ENCODE measurements at places on chromosomes 12 and 14.

DNA sequence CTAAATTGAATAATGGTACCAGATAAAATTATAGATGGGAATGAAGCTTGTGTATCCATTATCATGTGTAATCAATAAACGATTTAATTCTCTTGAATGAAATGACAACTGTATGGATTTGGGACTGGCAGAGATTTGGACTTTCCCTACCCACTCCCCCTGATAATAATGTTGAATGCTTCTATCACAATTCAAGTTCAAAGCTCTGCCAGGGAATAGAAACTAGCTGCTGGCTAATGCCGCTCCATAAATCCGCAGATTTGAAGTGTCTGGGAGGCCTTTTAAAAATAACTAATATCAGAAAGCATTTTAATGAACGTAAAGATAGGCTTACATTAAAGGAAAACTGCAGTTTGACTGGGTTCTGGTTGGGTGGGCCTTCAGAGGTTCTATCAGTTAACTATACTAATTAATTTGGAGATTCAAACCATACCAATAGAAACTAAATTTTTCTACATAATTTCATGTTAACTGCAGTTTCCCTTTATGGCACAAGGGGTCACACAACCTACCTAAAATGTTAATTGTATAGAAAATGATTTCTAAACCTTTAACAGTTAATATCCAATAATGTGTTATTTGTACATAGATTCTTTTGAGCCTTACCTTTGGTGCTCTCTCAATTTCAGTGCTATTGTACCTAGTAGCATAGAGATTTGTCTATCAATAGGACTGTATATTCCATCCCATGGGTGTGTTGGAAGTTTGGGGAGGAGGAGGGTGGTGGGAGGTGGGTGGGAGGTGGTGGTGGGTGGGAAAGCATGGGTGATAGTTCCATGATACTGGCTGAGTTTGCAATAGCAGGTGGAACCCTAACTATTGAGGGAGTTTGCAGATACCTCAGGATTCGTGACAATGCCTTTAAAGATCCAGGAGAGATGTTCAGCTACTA is 4.9 kb downstream of the HNRNPA1 start:
- no peak for DNase-seq

- DNase-seq = no peak
Observed at GRCh38 chr14:101223561-101224162, 320.1 kb upstream of the RTL1 start.

- no peak for DNase-seq
Observed at GRCh38 chr14:34684578-34684977, 29.8 kb downstream of the CFL2 start.

- no peak for DNase-seq
Observed at GRCh38 chr12:291153-291723, 28.6 kb upstream of the SLC6A13 start.

DNA sequence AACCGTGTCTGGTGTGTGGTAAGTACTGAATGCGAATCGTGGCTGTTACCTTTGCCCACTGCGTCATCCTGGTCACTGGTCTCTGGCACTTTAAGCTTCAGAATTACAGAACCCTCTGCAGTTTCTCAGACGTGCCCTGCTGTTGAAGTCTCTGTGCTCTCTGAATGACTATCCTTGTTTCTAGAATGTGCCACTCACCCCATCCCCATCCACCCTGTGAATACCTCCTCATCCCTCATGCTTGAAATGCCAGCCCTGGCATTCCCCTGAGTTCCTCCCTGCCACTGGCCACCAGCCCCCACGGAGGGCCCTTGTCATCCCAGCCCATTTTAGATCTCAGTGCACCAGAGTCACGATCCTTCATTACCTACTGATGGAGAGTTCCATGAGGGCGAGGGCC is 21.3 kb downstream of the TPCN1 start:
- peak; percentile 90 for DNase-seq

- peak; percentile 92 for DNase-seq
Observed at GRCh38 chr12:108854451-108855283, 2.7 kb downstream of the SSH1 start.

DNA sequence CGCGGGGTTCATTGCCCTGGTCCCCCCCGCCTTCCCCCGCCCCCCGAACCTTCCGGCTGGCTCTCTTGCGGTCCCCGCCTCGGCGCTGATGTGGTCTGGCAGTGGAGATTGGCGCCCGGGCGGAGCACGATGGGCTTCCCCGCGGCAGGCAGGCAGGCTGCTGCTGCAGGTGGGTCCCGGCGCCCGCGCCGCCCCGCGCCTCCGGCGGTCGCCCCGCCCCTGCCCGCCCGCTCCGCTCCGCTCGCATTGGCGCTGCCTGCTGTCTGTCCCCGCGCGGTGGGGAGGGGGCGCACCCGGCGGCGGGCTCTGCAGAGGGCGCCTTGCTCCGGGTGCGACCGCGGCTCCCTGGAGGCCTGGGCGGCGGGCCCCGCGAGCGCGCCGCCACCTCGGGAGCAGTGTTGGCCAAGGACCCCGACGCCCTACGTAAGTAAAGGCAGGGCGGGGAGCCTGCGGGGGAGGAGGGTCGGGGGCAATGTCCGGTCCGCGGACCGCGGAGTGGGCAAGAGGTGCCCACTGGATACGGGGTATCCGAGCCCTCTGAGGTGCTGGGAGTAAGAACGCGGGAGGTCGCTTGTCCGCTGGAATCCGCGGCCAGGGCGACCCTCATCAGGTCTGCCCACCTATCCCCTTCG is at the start of gene AKAP5:
Gene AKAP5 (plus strand): TSS at position 309 of the 632 bp plus-strand sequence. CDS start 2,896 bp downstream, outside the sequence.
- peak; percentile 49 for DNase-seq

DNA sequence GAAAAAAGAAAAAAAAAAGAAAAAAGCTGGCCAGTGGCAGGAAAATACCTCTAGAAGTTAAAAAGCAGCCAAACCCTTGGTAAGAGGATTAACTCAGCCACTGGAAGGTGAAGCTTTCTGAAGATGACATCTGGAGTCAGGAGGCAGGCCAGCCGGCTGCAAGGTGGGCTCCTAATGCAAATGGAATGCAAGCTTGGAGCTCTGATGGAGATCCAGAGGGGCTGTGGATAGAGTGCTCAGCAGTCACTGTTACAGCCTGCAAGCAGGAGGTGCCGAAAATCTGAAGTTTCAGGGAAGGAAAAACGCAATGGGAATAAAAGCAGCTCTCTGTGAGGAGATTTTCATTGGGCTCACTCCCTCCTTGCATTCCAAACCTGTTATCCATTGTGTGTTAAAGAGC is 41.0 kb downstream of the GSC start:
- no peak for DNase-seq

GRCh38 chr12:70185301-70185700 is 57.9 kb upstream of the CNOT2 start:
- no peak for DNase-seq

DNA sequence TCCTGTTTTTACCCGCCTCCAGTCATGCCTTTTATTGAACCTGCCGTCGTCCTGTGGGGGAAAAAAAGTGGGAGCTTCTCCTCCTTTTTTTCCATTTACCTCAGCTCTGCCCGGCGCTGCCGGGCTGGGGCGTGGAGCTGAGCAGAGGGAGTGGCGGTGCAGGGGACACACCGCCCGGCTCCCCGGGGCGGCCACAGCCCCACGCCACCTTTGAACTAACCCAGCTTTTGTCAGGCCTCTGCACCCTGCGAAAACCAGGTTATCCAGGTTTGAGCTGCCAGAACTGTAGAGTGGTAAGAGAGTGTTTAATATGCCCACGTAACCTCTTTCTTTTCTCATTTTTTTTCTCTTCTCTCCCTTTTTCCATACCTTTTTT is 161.0 kb upstream of the FKBP4 start:
- no peak for DNase-seq

DNA sequence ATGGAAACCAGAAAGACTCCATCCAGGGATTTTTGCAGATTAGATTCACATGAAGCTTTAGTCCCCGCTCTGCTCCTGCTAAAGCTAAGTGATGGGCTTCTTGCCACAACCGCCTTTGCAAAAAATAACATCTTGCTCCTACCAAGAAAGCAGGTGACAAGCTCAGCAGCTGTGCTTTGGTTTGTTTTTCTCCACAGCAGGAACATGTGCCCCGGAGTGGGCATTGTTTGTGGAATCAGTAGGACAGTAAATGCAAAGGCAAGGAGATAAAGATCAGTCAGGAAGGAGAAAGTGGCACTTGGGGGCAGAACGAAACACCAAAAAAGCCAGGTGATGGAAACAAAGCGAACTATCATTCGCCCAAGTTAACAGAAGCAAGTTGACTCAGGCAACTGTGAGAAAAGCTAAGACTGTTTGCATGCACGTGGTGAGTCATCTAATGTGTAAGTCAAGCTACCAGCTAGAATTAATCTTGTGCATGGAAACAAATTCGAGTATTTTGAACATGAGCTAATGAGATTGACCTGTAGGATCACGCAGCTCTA is 165.5 kb upstream of the PLXNC1 start:
- DNase-seq = peak; percentile 33

DNA sequence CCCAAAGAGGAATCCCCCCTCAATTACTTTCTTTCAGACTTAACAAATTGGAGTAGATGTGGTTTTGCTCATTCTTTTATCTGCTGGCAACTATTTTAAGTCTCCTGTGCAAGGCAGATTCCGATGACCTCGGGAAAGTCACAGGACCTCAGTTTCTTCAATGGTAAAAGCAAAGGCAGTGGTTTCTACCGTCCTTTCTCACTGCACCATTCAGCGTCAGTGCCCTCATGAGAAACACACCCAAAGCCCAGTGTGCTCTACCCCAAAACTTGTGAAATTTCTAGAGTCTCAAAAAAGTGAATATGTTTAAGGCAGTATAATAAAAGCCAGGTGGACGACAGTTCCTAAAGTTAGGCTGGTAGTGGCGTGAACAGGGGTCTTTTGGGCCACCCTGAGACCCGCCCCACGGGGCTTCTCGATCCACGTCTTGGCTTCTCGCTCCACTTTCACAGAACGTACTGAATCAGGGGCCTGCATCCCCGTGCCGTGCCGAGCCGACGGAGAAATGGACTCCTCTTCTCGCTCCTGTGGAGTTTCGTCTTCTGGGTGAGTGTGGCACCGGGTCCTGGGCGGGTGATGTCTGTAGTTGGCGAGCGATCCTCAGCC is 1.3 kb upstream of the ARHGAP5 start:
- peak; percentile 34 for DNase-seq

DNA sequence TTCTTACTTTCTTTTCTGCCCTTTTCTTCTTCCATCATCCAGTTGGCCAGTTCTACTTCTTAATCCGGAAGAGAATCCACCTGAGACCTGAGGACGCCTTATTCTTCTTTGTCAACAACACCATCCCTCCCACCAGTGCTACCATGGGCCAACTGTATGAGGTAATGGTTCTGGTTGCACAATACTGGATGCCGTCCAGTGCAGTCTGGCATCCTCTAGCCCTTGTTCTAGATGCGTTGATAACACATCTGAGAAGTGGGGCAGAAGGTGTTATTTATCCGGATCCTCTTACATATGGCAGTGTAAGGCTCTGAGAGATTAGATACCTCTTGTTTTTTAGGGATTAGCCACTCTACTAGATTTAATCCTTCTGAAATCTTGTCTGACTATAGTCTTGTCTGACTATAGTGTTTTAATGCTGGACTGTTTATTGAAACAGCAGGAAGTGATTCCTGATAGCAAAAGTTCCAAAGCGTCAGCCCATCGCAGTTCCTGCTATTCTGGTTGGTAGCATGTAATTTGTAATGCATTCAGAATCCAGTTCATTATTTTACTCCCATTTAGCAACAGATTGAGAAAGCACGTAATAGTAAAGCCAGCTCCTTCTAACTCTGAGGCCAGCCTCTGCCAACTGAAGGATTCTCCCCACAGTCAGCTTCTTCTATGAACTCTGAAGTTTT is 7.9 kb downstream of the GABARAPL1 start:
- no peak for DNase-seq

GRCh38 chr14:101007765-101008164 is 104.2 kb upstream of the RTL1 start:
- no peak for DNase-seq

DNA sequence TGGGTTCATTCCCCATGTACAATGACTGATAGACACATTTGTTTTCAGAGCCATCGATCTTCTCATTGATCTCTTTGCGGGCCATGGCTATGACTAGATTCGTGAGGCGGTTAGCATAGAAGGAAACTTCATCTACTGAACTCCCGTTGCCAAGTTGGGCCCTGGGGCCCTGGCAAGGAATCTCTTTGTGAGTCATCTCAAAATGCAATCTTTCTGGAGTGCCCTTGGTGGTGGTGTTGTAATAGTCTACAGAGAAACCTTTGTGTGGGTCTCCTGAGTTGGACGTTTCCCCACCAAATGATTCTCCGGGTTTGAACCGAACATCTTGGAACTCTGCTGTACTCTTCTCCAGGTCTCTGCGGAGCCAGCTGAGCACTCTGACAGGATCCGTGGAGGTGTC is 20.4 kb downstream of the AKAP3 start:
- DNase-seq = no peak

DNA sequence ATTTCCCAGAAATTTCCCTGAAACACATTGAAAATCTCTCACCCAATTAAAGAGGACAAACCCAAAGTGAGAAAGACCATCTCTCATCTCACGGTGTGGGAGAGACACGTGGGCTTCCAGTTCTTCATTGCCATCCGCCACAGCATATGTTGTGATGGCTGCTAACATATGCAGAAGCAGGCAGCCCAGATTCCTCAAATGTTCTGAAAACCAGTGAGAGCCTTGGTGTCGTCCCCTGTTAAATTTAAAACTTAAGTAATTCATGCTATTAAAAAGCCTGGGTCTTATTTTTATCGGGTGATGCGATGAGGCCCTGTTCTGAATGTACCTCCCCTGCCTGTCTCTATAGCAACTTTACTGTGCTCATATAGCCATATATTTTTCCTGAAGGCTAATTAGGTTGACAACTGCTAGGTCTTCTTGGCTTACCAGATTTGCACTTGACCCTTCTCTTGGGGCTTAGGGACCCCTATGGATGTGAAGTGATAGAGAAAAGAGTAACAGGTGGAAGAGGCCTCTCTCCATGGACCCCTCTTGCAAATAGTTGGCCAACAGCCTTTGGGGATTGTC is 2.8 kb upstream of the FGF6 start:
- no peak for DNase-seq

GRCh38 chr14:23054000-23054811 is 3.1 kb downstream of the CDH24 start:
- DNase-seq = no peak

DNA sequence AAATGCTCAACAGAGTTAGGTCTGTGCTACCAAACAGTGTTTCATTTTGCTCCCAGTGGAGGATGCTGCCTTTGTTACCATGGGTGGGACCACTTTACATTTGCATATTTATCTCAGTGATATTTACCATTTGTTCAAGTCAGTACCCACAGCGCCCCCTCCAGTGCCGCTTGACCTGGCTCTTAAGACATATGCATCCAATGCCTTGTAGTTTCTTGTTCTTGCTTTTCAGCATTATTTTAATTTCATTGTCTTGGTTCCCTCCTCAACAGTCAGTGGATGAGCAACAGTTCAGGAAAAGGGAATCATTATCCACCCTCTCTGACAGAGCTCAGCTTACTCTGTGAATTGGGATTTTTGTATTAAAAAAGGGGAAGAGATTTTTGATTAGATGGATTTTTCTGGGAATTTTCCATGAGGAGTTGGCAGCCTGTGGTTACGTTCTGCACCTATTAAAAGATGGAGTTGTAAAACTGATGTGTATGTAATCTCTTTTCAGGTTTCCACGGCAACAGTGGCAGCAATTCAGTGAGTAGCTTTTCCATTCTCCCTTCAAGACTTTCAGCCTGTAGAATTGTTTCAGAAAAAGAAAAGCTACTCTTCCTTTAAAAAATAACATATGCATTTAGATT is 240.5 kb upstream of the DAAM1 start:
- DNase-seq = no peak

- peak; percentile 50 for DNase-seq
Observed at GRCh38 chr12:87870061-87870460, 159.1 kb downstream of the C12orf50 start.
